ENCODE measurements at places on chromosomes 5 and 9.

DNA sequence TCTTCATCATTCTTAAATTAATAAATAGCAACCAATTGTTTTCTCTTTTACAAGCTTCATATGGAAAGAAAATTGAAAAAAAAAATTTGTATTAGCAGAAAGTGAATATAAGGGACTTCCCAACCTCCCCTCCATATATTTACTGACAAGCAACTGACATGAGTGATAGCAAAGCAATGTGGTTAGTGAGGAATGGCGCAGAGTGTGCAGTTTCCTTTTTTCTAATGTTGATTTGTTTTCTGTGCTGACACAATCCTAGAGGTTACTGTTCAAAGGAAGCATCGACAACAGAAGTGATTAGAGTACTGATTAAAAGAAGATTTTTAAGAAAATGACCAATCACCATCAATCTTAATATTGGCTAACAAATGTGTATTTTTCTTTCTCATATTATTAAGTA is 1.7 kb upstream of the PTGER4 start:
- DNase-seq, result no peak

DNA sequence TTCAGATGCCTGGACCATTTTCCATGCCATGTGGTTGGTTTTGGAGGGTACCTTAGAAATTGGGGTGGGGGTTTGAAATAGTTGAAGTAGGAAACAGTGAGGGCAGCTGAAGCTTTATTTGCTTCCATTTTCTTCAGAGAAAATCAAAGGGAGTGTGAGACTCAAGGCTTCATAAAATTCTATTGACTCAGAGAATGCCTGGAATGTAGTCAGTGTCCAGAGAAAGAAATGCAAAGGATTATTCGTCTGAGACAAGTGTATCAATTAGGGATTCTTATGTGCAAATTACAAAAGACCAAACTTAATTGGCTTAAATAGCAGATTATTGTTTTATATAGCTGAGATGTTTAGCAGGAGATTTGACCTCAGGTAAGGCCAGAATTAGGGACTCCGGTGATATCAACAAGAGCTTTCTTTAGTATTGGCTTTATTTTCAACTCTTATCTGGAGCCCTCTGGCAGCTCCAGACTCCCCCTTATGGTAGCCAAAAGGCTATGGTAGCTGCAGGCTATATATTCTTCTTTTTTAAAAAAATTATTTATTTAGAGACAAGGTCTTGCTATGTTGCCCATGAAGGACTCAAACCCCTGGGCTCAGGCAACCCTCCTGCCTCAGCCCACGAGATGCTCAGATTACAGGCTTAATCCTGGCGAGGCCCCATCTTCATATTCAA is 38.9 kb downstream of the PTTG1 start:
- DNase-seq, result peak; percentile 16

DNA sequence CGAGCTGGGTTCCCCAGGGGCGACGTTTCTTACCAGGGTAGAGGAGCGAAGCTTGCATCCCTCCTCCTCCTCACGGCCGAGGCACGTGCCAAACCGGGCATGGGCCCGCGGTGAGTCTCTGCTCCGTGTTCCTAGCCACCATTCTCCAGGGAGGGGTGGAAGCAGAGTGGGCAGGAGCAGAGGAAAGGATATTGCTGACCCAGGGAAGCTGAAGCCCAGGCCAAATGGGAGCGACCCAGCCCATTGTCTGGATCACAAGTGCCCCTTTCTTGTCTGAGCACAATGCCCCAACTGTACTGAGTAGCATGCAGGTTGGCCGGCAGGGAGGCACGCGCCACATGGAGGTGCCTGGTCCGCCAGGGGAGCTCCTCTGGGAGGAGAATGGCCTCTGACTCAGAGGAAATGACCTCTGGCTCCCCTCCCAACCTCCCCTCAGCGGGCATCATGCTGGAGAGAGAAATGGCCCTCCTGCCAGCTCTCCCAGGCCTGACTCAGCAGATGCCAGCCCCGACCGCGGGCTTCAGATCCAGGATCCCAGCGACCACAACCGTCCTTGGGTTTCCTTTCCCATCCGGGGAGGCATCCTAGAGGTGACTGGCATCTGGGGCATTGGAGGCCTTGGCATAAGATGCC is 1.1 kb downstream of the PRR7 start:
- DNase-seq, result peak; percentile 97

DNA sequence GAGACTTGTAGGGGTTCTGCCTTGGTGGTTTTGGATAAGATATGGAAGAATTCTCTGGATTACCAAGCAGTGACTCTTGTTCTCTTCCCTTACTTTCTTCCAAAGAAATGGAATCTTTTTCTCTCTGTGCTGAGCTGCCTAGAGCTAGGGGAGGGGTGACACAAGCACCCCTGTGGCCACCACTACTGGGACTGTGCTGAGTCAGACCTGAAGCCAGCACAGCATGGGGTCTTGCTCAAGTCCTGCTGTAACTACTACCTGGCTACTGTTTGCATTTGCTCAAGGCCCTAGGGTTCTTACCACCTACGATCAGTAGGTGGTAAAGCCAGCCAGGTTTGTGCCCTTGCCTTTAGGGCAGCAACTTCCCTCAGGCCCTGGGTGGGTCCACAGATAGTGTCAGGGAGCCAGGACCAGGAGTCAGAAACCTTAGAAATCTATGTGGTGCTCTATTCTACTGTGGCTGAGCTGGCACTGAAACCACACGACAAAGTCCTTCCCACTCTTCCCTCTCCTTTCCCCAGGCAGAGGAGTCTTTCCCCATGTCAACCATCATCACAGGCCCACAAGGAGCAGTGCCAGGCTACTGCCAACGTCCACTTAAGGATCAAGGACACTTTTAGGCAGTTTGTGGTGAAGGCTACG is 53.8 kb downstream of the SREK1 start:
- DNase-seq, result peak; percentile 45

DNA sequence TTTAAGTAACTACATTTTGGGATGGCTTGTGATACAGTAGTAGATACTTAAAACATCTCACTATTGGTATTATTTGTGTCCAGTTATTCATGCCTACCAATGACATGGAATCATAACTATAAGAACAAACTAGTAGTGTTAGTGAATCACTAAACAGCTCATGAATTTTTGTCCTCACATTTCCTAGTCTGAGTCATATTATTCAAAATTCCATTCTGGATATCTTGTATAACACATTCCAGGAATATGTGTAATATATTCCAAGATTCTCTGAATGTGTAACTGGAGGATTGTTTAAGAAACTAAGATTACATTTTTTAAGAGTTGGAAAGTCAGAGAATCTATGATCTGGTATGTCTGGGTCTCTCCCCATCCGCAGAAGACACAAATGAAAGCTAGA is 565.3 kb upstream of the ZNF608 start:
- DNase-seq, result peak; percentile 91

- no peak for DNase-seq
Measured at GRCh38 chr5:180201051-180201987, 7.7 kb downstream of the RASGEF1C start.

DNA sequence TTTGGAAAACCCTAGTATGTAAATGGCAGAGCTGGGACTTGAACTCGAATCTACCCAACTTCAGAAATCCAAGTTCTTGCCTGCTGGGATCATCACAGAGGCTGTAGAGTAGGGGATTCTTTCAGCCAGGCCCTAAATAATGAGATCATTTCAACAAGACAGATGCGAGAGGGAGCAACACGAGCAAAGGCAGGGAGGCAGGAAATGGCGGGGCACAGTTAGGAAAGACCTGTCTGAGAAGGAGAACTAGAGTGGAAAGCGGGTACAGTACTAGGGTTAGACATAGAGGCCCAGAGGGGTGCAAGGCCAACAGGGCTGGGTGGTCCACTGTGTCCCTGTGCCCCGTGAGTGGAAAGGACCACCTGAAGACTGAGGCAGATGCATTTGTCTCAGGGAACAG is 46.1 kb downstream of the MVB12B start:
- no peak for DNase-seq

DNA sequence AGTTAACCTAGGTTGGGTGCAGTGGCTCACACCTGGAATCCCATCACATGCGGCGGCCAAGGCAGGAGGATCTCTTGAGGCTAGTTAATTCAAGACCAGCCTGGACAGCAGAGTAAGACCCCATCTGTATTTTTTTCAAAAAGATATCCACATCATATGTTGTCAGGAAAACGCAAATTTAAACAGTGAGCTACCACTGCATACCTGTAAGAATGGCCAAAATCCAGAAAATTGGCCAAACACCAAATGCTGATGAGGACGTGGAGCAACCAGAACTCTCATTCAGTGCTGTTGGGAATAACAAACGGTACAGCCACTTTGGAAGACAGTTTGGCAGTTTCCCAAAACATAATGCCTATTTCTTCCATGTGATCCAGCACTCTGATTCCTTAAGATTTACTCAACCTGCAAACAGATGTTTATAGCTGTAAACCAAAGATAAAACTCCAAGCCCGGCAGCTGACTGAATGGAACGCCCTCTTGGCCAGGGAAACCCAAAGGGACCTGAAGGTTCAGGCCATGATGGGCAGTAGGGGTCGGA is 12.4 kb downstream of the CEL start:
- DNase-seq, result no peak

DNA sequence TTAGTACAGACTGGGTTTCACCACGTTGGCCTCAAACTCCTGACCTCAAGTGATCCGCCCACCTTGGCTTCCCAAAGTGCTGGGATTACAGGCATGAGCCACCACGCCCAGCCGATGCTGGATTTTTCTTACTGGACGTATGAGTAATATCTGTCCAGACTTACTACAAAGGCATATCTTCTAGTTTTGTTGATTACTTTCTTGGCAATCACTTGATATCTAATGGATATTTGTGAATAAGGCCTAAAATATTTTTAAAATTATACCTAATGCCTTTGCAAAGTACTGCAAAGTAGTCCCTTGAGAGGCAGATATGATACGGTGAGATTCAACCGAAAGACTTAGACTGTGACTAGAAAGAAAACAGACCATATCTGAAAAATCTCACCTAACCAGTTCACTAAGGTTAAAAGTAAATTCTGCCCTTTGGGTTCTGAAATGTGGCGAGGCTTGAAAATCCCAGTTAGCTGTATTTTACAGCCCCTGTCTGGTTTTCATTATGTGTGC is 152.1 kb downstream of the GNAQ start:
- DNase-seq, result peak; percentile 70

GRCh38 chr9:129828051-129828450 is 4.1 kb upstream of the TOR1A start:
- no peak for DNase-seq

- DNase-seq, result peak; percentile 22
Measured at GRCh38 chr5:96288845-96289185, 144.2 kb downstream of the PCSK1 start.

- DNase-seq, result no peak
Measured at GRCh38 chr9:71119746-71120145, 1.7 kb downstream of the TRPM3 start.

DNA sequence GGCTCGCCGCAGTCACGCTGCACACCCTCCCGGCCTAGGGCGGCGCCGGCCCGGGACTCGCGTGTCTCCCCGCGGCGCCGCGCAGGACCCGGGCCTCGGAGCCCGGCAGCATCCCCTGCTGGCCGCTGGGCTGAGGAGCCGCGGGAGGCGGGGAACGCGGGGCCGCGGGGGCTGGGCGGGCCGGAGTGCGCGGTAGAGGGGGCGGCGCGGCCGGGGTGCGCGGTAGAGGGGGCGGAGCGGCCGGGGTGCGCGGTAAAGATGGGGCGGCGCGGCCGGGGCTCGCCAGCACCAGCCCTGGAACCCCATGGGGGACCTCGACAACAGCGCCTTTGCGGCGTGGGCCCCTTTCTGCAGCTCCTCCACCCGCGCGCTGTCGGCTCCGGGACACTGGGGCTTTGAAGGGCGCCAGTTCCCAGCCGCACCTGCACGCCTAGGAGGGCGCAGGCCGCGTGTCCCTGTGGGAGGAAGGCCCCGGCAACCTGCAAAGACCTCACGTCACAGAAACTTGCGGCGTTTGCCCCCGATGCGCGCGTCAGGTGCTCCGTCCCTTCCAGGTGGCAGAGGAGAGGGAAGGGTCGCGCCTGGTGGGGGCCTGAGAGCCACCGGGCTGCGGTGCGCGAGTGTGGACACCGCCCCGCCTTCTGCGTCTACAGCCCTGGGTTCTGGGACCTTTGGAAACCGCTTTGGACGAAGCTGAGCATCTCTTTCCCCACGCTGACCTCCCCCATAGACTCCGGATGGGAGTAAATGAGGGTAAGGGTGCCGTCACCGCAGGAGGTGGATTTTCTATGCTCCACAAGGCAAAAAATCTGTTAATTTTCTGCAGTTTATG is 49.6 kb downstream of the NSUN2 start:
- DNase-seq, result no peak

DNA sequence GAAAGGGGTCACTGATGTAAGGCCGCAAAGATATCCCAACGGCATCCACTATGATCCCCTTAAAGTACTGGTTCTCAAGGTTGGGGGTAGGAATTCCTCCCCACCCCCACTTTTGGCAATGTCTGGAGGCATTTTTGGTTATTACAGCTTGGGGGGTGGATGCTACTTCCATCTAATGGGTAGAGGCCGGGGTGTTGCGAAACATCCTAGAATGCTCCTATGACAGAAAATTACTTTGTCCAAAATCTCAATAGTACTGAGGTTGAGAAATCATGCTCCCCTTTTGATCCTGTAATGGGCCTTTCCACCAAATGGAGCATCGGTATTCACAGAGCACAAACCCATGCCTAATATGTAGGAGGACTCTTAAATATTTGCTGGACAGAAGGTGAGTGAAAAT is 20.8 kb upstream of the TCERG1 start:
- DNase-seq, result no peak

- no peak for DNase-seq
Measured at GRCh38 chr9:27059412-27059811, 49.6 kb upstream of the TEK start.
